ENCODE measurements at places on chromosomes 1 and 21.

DNA sequence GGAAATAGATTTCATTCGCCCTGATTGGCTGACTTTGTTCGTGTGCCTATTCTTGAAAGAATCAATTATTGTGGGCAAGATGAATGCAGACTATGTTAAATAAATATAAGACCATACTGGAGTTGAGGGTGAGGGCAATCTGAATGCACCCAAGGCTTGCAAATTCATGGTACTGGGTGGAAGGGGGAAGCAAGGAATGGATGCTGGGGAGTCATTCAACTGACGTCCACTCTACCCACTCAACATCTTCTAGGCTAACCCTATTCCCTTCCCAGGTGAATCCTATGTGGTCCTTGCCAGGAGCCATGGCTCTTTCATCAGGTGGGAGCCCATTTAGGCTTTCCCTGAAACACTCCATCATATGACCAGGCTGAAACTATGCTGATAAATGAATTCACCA is 5.7 kb upstream of the CYP4B1 start:
- DNase-seq, result no peak

DNA sequence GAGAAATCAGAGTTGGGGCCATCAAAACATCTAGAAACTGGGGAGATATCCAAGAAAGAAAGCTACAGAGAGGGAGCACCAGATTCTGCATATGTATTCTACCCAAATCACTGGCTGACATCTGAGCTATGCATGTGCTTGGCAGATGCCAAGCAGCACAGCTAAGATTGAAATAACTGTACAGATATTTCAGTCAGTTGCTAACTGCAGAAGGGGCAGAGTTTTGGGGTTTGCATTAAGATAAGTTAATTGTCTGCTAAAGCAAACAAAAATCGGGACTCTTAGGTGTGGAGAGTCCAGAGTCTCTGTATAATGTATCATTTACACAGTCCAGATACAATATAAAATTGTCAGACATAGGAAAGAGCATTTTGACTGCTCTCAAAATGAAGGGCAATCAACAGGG is 437.1 kb downstream of the PTBP2 start:
- no peak for DNase-seq

GRCh38 chr1:100037656-100037926 is 67.8 kb downstream of the SLC35A3 start:
- no peak for DNase-seq

DNA sequence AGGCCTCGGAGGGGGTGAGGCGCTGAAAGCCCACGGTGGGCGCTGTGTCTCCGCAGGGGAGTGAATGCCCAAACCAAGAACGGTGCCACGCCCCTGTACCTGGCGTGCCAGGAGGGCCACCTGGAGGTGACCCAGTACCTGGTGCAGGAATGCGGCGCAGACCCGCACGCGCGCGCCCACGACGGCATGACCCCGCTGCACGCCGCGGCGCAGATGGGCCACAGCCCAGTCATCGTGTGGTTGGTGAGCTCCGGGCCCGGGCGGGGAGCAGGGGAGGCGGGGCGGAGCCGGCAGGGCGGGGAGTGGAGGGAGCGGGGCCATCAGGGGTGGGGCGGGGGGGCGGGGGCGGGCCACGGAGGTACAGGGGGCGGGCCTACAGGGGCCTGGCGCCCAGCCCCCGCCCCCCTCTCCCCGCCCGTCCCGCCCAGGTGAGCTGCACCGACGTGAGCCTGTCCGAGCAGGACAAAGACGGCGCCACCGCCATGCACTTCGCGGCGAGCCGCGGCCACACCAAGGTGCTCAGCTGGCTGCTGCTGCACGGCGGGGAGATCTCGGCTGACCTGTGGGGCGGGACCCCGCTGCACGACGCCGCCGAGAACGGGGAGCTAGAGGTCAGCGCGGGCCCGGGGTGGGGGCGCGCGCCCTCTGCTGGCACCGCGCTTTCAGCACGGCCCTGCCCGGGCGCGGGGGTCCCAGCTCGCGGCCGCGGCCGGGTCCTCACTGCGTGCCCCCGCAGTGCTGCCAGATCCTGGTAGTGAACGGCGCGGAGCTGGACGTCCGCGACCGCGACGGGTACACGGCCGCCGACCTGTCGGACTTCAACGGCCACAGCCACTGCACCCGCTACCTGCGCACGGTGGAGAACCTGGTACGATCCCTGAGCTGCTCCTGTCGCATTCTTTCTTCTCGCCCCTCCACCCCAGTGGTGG is 15.9 kb downstream of the ESPN start:
- DNase-seq, result no peak

DNA sequence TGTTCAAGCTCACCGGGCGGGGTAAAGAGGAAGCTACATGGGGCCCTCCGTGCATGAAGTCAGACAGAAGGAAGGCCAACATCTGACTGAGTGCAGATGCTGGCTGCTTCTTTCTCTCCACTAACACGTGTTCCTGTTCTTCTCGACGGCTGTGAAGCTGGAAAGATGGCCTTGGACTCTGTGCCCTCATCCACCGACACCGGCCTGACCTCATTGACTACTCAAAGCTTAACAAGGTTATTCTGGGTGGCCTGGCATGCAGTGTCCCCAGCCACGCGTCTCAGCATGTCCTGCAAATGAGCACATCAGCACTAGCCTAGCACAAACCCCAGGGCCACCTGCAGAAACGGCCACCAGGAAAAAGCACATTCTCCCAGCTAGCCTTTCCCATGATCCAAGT is 41.2 kb downstream of the ACTN2 start:
- no peak for DNase-seq

DNA sequence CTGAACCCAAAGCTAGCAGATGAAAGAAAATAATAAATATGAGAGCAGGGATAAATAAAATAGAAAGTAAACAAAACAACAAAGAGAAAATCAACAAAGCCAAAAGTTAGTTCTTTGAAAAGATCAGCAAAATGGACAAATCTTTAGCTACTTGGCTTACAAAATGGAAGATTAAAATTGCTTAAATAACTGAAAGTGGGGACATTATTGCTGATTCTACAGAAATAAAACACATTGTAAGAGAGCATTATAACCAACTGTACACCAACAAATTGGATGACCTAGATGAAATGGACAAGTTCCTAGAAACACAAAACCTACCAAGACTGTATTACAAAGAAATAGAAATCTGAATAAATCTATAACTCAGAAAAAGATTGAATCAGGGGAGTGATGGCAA is 238.3 kb upstream of the C1orf87 start:
- no peak for DNase-seq

DNA sequence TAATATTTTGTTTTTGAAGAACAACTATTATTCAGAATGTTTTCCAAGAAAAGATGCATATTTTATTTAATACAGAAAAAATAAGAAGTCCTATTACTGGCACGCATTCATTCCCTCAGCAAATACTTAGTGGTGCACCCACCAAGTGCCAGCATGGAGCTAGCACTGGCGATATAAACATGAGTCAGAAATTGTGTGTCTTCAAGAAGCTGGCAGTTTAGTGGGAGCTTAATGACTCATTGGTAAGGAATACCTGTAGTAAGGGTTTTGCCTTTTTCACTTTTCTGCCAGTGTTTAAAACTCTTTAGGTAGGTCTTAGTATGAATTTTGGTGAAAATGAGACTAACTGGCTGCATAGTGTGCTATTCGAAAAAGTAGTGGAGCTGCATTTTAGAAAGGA is 6.3 kb downstream of the MAGI3 start:
- no peak for DNase-seq

GRCh38 chr1:117630423-117630998 is 24.7 kb downstream of the TENT5C start:
- no peak for DNase-seq

GRCh38 chr1:33036051-33036525 is 595 bp downstream of the AK2 start:
- no peak for DNase-seq

DNA sequence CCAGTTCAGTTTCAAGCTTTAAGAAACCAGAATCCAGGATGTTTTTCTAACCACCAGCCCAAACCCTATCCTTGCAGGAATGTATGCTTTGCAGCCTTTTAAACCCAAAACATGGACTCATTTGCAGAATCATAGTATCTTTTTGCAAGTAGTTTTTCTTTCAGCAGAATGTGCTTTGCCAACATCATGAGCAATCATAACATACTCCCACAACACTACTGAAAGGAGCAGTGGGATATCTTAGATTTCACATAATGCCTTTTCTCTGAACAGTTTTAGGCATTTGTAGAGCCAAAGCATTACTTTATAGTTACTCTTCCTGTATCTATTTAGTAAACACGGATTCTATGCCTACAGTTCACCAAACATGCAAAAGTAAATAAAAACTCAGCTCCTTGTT is 10.0 kb upstream of the SH2D2A start:
- DNase-seq, result no peak

GRCh38 chr1:152348447-152348846 is 11.4 kb downstream of the FLG2 start:
- no peak for DNase-seq

DNA sequence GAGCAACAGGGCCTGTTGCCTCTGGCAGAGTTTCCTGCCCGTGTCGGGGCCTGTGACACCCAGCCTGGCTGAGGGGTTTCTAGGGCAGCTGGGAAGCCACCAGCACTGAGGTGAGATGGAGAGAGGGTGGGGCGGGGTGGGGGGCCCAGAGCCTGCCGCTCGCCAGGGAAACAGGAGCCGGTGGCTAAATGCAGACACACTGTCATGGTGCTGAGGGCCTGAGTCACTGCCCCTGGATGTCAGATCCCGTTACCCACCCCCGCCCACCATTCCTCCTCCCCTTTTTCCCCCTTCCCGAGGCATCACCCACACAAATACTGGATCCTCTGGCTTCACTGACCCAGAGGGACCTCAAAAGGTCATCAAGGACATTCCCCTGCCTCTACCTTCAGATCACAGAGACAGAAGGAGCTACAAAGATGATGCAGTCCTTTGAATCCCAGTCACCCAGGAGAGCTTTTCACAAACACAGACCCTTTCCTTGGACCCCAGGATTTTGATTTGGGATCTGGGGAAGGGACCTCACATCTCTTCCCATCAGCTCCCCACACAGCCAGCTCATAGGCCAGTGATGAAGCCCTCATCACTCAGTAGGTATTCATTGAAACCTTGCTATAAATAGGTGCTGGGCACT is 1.9 kb upstream of the HSPB7 start:
- no peak for DNase-seq

DNA sequence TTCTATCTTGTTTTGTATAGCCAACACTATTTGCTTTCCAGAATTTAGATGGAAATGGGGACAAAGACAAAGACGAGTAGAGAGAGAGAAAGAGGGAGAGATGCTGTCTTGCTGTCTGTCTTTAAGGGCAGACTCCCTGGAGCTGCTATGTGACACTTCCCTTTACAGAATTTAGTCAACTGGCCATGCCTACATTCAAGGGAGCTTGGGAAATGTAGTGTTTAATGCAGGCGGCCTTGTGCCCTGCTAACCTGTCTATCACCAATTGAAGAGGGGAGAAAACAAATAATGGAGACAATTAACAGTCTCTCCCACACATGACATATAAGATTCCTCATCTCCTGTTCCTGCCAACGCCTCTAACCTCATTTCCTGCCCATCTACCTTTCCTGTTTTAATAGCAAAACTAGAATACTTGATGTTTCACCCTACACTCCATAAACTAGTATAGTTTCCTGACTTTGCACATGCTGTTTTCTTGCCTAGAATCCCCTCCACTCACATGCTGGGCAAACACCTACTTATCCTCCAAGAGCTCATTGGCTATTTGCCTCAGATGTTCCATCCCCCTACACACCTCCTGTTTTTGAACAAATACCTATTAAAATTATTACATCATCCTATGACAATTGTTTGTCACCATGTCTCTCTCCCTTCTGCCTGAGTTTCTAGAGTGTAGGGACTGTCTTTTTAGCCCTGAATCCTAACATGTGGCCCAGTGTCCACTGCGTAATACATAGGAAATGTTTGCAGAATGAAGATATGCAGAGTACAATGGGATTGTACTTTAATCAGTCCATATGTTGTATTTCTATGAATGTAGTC is 117.2 kb downstream of the SLC25A24 start:
- no peak for DNase-seq

DNA sequence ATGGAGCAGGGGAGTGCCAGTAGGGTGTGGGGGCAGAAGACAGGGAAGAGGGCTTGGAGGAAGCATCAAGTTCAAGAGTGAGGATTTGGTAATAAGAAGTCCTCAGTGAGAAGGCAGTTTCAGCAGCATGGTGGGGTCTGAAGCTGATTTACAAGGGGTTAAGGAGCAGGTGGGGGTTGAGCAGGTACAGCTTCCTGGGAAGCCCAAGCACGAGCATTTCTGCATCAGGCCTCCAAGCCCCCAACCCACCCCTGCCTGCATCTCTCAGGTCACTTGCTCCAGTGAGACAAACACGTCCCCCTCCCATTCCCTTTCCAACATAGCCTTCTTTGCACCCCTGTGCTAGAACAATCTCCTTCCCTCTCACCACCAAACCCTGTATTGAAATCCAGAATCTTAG is 574.7 kb downstream of the MATN1 start:
- no peak for DNase-seq

GRCh38 chr1:33762109-33762830 is 101.6 kb upstream of the HMGB4 start:
- DNase-seq, result peak; percentile 65

- no peak for DNase-seq
Observed at GRCh38 chr1:197526736-197527371, 248.4 kb downstream of the DENND1B start.

- DNase-seq, result no peak
Observed at GRCh38 chr1:218677026-218677425, 331.9 kb downstream of the TGFB2 start.

- DNase-seq, result no peak
Observed at GRCh38 chr1:212753749-212754148, 37.8 kb downstream of the NSL1 start.

DNA sequence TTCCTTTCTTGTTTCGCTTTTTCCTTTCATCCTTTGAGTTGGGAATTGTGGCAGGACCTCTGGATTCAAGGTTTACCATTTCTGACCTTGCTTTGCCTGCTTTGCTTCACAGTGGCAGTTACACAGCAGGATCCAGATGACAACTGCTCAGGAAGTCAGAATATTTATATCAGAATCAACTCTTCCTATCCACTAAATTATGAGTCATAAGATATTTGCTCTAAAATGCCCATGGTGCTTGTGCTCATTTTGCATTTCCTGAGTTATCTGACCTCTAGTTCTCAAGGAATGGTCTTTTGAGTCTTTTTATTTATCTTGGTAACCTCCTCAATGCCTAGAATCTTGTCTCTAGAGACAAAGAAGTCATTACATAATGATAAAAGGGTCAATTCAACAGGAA is 290.8 kb downstream of the LRRC7 start:
- DNase-seq, result no peak

DNA sequence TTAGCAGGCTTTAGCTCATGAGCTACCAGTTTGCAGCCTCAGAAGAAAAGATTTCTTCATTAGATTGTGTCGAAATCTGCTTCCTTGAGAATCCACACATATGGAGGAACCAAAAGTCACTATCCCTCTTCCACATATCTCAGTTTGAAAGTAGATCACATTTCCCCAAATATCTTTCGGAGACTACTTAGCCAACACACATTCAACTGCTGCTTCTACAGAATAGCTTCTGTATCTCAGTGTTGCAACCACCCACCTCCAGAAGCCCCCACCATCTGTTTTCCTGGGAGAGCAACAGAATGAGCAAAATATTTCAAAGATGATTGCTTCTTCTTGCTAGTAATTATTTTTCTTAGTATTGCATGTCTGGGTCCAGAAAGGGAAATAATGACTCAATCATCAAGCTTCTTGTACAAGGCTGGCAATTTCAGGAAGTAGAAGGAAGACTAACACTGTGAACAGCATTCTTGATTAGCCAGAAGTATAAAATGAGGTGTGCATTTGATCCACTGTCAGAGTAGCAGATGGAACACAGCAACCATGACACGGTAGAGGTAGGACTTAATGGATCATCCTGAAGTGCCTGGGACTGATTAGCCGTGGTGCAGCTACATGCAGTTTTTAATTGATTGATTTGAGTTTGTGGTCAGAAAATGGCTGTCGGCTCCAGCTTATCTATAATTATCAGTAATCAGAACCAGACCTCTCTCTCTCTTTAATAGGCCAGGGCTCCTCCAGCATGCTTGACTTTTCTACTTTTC is 24.9 kb downstream of the ZC3H11B start:
- DNase-seq, result no peak

All from right forelimb (tissue), 1 donor.